ENCODE measurements at places on chromosomes 3 and 15.

- DNase-seq = no peak
Observed at GRCh38 chr15:63296195-63296594, 18.8 kb downstream of the APH1B start.

DNA sequence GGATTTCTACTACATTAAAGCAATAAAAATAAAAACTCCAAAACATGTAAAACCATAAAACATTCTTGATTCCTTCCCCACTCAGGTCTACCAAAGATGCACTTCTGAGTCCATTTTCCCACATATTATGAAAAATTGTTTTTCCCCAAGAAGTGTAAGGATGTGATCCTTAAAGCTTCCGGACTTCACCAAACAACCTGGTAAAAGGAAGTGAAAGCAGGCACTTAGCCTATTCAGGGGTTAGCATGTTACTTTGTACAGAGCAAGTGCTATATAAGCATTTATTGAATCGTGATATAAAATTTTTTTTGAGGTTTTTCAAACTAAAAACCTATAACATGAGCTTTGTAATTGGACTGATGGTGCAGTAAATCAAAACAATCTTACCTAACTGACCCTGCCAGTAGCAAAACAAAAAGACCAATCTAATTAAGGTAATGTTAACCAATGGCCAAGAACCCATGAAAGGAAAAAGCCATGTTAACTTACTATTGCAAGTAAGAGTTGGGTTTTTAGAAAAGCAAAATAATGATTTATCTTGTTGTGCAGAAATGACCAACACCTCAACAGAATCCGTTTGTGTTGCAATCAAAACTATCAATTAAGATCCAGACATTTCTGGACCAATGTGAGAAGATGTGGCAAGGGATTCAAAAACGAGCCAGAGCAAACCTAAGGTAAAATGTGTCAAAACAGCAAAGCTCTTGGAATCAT lies 1.8 kb downstream of the SETD2 start:
- no peak for DNase-seq

GRCh38 chr3:65938676-65939075 lies 100.0 kb downstream of the MAGI1 start:
- no peak for DNase-seq

DNA sequence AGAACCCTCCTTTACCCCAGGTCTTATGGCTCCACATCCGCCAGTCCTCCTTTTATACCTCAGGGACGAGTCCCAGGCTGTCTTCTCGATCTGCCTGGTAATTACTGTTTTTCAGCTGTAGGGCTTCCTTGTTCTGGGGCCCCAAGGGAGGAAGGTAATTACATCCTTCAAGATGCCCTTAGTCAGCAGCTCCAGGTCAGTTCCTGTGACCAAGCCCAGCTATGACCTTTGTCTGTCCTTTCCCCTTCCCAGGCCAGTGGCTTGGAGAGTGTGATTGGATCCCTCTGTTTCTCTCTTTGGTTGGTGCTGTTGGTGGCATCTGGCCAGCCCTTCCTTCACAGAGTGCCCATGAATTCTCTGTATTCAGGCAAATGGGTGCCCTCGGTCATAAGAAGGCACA lies 92.6 kb downstream of the AAGAB start:
- no peak for DNase-seq

- no peak for DNase-seq
Observed at GRCh38 chr15:42152921-42153698, 3.3 kb downstream of the PLA2G4F start.

GRCh38 chr15:90902840-90903732 lies at the start of gene MAN2A2:
MAN2A2 (plus strand) TSS chr15:90903302; CDS start chr15:90904208, 906 bp downstream.
- DNase-seq = no peak

GRCh38 chr15:88686166-88686565 lies 47.4 kb downstream of the ISG20 start:
- no peak for DNase-seq

DNA sequence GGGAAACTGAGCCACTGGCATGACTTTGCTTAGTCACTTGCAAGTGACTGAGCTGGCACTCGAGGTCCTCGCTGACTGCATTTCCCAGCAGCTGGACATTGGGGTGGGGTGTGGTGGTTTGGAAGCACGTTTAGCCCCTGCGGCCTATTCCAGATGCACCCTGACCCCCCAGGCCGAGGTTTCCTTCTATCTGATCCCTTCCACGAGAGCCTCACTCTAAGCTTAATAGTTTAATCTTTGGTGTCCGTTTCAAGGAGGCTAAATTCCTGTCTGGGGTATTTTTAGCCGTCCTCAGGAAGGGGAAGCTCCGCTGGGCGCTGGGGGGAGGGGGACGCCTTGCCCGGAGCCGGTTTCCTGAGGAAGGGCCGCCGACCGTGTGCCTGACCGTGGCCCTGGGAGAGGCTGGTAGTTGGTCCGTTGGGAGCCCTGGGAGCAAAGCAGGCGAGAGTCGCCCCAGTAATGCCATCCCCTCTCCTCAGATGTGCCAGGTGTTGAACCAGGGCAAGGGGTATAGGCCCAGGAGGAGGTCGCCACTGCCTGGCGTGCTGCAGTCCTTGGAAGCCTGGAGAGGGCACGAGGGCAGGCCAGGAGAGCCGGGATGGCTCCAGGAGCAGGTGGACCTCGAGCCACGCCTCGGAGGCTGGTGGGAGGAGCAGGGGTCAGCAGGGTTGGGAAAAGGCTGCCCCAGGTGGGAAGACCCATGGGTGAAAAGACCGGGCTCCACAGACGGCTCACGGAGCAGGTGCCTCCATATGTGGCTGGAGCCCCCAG lies 37.2 kb downstream of the IDH2 start:
- DNase-seq = no peak

DNA sequence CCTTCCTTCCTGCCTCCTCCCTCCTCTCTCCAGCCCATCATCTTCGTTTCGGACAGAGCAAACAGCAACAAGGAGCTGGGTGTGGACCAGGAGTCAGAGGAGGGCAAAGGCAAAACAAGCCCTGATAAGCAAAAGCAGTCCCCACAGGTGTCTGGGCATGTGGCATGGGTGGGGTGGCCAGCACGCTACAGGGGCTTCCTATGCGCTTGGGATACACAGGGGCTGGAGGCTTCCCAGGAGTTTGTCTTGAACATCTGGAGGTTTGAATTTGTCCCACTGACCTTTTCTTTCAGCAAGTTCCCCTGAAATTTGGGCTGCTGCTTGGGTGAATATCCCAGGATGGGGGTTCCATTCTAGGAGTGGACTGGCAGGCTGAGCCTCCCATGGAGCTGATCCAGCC lies 48.9 kb downstream of the CAPN3 start:
- DNase-seq = no peak

GRCh38 chr3:117217355-117217754 lies 507.8 kb downstream of the TUSC7 start:
- no peak for DNase-seq

DNA sequence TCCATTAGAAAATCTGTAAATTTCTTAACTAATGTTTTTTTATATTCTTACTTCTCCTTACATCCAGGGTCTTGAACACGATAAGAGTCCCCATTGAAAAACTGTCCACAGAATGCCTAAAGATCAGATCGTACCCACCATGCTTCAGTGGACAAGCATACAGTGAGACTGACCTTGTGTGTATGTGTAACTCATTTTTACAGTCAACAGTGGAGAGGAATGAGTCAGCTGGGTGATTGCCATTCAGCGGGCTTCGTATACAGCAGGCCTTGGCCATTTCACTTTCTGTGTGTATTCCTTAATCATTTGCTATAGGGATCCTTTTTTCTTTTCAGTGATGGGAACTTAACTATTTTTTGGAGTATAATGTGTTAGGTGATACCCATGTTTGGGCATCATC lies 10.6 kb downstream of the PARP14 start:
- DNase-seq = no peak

GRCh38 chr3:43120937-43121336 lies 15.1 kb upstream of the POMGNT2 start:
- DNase-seq = no peak

DNA sequence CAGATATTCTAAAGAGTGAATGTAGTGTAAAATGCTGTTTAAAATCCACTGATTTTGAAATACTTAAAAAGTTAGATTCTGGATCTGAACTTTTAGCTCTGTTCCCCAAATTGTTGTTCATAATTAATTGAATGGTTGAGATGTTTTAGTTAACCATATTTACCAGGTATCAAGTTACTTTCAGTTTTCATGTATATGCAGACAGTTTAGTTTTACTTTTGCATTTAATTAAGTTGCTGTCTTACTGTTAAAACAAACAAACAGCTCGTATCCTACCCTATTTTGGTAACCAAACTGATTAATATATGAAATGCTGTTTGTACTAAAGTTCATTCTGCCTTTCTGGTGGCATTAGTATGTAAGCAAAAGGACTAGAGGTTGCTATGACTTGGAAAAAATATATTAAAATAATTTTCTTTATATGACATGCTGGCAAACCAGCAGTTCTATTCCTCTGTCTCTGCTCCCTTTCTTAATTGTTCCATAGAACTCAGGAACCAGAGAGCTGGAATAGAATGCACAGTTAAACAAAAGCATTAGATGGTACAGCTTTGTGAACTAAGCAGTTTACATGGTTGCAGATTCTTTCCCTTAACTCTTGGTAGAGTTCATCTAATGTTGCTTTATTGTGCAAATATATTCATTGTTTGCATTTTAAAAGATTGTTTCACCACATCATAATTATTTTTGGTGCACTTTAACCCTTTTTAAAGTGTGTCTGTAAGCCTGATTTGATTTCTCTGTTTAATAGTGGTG lies 39.5 kb upstream of the SCAANT1 start:
- DNase-seq = no peak

- no peak for DNase-seq
Observed at GRCh38 chr3:149610351-149611105, 47.3 kb downstream of the WWTR1 start.

DNA sequence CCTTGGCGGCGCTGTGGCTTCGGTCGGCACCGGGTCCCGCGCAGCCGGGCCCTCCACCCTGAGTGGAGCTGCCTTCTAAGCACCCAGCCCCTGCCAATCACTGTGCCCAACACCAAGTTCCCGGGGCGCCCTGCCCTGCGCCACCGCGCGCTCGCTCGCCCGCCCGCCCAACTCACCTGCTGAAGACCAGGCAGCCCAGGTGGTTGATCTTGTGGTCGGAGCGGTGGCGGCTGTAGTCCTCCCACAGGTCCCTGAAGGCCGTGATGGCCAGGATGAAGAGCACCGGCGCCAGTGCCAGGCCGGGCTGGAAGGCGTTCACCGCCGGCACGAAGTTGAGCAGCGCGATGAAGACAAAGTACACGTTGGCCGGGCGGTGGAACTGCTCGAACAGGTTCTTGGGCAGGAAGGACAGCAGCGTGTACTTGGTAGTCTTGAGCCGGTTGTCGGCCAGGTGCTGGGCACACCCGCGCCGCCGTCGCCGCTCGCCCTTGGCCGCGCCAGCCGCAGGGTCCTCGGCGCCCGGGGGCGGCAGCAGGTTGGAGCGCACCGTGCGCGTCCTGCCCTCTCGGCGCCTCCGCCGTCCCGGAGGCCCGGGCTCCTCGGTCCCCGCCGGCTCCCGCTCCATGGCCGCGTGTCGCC lies 536 bp downstream of the ATP10A start:
- no peak for DNase-seq

- DNase-seq = no peak
Observed at GRCh38 chr3:111782447-111782782, 76.7 kb upstream of the PHLDB2 start.

GRCh38 chr3:169493521-169494141 lies 169.9 kb downstream of the MECOM start:
- no peak for DNase-seq

GRCh38 chr15:91783008-91783407 lies 70.5 kb upstream of the SLCO3A1 start:
- DNase-seq = no peak

GRCh38 chr3:66577426-66578203 lies 76.8 kb upstream of the LRIG1 start:
- no peak for DNase-seq

GRCh38 chr3:11724615-11725339 lies 81.1 kb upstream of the VGLL4 start:
- DNase-seq = no peak

All from NCI-H187 treated with DMSO at 0.1 percent for 48 hours (cell line).